T-cell (primary cell): ENCODE measurements at places on chromosomes 3 and 15. TPM values are rescaled to one million over a fixed set of nuclear protein-coding genes. Genes with fewer than 3 reads are reported as not detected.

- no peak for DNase-seq
Measured at GRCh38 chr3:67809370-67809935, 155.0 kb upstream of the SUCLG2 start.

- no peak for DNase-seq
Measured at GRCh38 chr3:128423525-128424147, 43.1 kb downstream of the DNAJB8 start.

Gene MKRN2OS
- not detected for total RNA-seq

Gene TICRR
- total RNA-seq: 0.23 TPM

Gene ZCWPW2
- 0.35 TPM for total RNA-seq

Gene P2RY13
- not detected for total RNA-seq
